ENCODE measurements at places on chromosomes 12 and 14.

GRCh38 chr14:100860556-100861187 is 34.8 kb downstream of the MEG3 start:
- no peak for DNase-seq

- no peak for DNase-seq
These were observed 161.6 kb downstream of the DYRK2 start for GRCh38 chr12:67810166-67810565.

GRCh38 chr12:92255741-92256140 is 110.1 kb upstream of the BTG1 start:
- no peak for DNase-seq

DNA sequence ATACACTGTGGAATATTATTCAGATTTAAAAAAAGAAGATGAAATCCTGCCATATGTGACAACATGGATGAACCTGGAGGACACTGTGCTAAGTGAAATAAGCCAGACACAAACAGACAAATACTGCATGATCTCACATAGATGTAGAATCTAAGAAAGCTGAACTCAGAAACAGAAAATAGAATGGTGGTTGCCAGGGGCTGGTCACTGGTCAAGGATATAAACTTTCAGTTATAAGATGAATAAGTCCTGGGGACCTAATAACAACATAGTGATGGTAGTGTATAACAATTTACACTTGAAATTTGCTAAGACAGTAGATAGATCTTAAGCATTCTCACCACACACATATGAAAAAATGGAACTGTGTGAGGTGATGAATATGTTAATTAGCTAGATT is 161.3 kb upstream of the TMCC3 start:
- DNase-seq, result no peak

GRCh38 chr12:6280053-6280469 is 30.4 kb upstream of the PLEKHG6 start:
- no peak for DNase-seq

DNA sequence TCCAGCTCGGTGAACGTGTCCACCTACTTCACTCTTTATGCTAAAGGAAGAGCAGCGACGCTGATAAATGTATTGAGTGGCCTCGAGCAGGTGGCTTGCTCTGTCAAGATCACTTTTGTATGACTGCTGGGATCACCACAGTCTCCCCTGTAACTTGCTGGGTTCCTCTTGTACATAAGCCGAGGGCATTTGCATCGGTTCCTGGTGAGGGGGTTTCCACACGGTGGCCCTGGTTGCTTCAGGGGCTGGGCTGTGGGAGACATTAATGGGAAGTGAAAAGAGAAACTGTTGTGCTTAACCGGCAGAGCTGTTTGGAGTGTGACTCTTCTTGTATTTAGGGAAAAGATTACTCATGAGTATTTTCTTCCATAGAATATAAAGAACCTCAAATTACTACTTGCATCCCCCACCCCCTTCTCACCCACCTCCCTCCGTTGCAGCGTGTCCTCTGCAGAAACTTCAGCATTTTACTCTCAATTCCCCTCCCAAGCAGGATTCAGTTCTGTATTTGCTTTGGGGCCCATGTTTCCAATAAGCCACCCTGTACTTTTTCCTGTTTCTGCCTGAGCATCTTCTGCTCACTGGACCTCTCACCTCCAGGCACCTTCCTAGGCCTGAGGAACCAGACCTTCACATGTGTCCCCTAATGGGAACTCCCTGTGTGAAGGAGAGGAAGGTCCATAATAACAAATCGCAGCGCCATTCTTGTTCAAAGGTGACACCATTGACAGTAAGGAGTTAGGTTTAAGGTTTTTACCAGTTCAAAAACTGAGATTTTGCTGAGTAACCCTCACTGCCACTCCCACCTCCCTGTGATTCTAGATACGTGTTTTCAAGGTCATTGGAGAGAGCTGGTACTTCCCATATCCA is 187.0 kb downstream of the ETV6 start:
- DNase-seq, result no peak

GRCh38 chr12:54463034-54463433 is 10.4 kb downstream of the GTSF1 start:
- DNase-seq, result no peak

- DNase-seq, result no peak
These were observed 147.9 kb downstream of the RPS29 start for GRCh38 chr14:49438256-49438770.

DNA sequence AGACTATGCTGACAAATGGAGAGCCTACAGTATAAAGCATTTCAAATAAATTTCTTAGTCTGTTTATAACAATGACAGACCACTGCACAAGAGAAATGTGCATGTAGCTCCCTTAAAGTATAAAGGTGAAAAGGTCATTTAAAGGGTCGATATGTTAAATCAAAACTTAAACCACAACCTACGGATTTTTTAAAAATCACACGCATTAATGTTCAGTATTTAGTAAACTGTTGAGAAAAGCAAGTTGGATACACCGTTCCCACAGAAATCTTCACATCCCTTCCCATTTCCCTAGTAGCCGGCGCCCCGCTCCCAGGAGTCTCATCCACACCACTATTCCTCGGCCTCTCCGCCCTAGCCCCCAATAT is 614 bp downstream of the FKBP3 start:
- no peak for DNase-seq

- DNase-seq, result no peak
These were observed 87.0 kb downstream of the DAD1 start for GRCh38 chr14:22502007-22502406.

DNA sequence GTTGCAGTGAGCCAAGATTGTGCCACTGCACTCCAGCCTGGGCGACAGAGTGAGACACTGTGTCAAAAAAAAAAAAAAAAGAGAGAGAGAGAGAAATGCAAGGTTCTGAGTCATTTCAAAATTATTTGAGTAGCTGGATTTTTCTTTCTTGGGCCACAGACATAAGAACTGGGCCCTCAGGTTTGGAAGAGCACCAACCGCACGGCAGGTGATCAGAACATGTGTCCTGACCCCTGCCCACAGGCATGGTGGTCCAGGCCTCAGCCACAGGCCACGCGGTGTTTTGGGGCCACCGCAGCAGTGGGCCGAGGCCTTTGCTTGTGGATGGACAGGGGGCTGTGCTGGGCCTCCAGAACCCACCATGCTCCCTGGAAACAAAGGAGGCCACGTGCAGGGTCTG is 126.7 kb downstream of the CALM1 start:
- no peak for DNase-seq

DNA sequence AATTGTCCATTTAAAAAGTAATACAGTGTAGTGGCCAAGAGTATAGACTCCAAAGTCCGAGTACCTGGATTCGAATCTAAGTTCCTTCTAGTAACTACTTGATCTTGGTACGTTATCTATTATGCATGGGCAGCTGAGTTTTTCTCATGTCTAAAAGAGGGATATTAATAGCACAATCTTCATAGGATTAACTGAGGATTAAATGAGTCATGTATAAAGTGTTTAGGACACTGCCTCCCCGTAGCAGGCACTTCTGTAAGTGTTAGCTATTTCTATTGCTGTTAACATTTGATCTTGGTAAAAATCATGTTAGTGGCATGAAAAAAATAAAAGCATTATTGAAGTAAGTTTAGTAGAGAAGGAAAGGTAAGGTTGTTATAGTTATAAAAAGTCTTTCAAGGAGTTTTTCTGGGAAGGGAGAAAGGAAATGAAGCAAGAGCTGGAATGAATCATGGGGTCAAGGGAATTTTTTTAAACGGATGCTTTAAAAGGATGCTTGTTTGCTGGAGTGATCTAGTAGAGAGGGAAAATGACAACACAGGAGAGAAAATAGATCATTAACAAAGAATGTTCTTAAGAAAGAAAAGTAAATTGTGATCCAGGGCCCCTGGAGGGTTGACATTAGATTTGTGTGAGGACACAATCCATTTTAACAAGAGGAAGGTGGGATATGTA is 502.2 kb upstream of the USP15 start:
- DNase-seq, result no peak

- no peak for DNase-seq
These were observed 825 bp upstream of the CCDC85C start for GRCh38 chr14:99604766-99605298.

GRCh38 chr12:125071456-125071855 is 6.2 kb downstream of the AACS start:
- no peak for DNase-seq

GRCh38 chr12:12072064-12072760 is 1.5 kb downstream of the BCL2L14 start:
- no peak for DNase-seq

DNA sequence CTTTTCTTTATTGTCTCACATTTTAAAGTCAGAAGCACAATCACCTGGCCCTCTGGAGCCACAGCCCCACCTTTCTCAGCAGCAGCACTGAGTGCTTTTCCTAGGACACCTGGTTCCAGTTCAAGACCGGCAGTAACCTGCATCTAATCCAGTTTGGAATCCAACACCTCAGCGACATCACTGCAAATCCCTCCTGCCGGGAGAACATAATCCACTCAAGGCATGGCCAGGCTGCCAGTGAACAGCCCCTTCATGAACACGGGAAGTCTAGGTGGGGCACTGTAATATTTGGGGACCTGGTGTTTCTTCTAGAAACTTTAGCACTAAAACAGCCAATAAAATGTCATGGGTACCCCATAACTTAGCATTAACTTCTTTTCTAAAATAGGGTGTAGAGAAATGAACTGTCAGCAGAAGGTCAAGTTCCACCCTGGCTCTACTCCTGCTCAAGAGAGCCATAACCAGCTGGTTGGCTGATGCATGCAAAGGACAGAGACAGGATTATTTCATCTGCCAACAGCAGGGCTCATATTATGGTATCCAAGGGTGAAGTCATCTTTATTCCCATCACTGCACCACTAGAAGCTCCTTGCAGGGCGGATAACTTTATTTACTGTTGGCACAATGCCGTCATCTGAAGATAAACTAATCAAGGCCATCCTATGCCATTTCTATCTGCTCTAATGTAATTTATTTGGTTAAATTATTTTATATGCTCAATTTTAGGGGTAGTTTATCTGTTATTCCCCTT is 76.7 kb downstream of the TTC7B start:
- no peak for DNase-seq

- DNase-seq, result no peak
These were observed 194.0 kb downstream of the SSPN start for GRCh38 chr12:26389343-26389742.

DNA sequence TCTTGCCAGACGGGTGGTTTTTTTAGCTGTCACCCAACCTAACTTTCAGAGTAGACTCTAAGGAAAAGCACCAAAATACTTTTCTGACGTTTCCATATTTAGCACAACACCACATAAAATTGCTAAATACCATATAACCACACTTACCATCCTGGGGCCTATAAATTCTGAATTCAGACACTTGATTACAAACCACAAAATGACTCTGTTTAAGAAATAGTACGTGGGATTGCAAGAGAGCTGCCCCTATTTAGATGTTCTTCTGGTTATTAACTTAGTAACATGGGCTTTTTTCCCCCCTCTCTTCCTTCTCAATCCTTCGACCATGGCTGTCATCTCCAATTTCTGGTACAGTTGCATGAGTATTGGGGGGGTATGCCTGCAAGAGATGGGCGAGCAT is 287.7 kb downstream of the BMP4 start:
- no peak for DNase-seq

All from NCI-H1417 treated with DMSO at 0.1 percent for 48 hours (cell line).